ENCODE measurements at places on chromosomes 2 and 18. TPM values are rescaled to one million over a fixed set of nuclear protein-coding genes. Genes with fewer than 3 reads are reported as not detected.

The PUS10 gene
- total RNA-seq: 2.7 TPM

The ZNF804A gene
- not detected for total RNA-seq

The SNTG2 gene
- 3.8 TPM for total RNA-seq

DNA sequence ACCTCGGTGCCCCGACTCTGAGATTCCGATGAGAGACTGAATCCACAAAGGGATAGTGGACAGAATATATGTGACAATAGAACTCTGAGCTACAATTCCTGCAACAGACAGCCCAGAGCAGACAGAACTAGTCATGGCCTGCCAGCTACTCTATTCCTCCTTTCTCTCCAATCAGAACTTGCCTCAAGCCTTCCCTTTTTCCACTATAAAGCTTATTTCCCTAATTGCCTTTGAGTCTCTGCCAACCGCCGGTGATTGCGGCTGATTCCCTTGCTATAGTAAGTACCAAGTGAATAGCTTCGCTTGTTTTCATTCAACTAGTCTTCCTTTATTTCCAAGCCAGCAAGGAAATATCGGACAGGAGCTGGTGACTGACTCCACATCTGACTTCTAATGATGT lies 96.8 kb downstream of the DSC3 start:
- no peak overlapping the region for H3K4me3 ChIP-seq
- no peaks in the 10 kb centered on the region for H3K27me3 ChIP-seq
- no peaks in the 10 kb centered on the region for H3K36me3 ChIP-seq
- no peak overlapping the region for H3K27ac ChIP-seq

- no peaks in the 10 kb centered on the region for H3K27me3 ChIP-seq
- no peak overlapping the region for H3K27ac ChIP-seq
- no peaks in the 10 kb centered on the region for H3K4me1 ChIP-seq
- no peak overlapping the region for H3K4me3 ChIP-seq
- DNase-seq: no peak
- no peaks in the 10 kb centered on the region for H3K36me3 ChIP-seq
Measured at GRCh38 chr2:100520224-100520623, 42.6 kb upstream of the PDCL3 start.

DNA sequence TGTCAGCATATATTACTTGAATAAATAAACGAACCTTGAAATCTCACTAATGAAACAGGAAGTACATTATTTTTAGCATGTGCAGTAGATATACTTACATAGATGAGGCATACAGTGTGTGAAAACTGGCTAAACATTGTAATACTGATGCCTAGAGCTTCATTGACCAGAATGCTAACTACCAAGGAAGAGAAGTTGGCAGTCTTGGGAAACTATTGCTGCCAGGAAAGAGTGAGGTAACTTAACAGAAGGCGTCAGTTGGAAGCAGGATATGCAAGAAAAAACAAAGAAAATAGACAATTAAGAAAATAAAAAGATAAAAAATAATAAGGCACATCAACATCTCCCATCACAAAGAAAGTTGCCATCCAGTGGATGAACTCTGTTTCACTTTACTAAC lies 963.0 kb downstream of the TDRD15 start:
- no peak for DNase-seq
- no peaks in the 10 kb centered on the region for H3K4me1 ChIP-seq
- H3K4me3 ChIP-seq: no peak overlapping the region

DNA sequence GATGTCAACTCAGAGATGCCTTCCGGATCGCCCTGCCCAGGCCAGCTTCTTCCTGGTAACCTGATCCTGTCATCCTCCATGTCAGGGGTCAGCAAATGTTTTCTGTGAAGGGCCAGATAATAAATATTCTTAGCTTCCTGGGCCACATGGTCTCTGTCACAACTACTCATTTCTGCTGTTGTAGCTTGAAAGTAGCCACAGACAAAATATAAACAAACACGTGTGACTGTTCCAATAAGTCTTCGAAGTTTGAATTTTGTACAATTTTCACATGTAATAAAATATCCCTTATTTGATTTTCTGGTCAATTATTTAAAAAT lies 35.8 kb downstream of the ANXA4 start:
- H3K4me3 ChIP-seq: no peak overlapping the region
- H3K27ac ChIP-seq: no peak overlapping the region
- no peaks in the 10 kb centered on the region for H3K27me3 ChIP-seq
- no peaks in the 10 kb centered on the region for H3K36me3 ChIP-seq
- peaks cover 24% of the 10 kb centered on the region for H3K4me1 ChIP-seq
- DNase-seq: no peak

- no peak for DNase-seq
- H3K27me3 ChIP-seq: no peaks in the 10 kb centered on the region
- H3K4me1 ChIP-seq: peaks cover 20% of the 10 kb centered on the region
- no peaks in the 10 kb centered on the region for H3K36me3 ChIP-seq
Measured at GRCh38 chr2:68466361-68466777, 725 bp downstream of the FBXO48 start.

DNA sequence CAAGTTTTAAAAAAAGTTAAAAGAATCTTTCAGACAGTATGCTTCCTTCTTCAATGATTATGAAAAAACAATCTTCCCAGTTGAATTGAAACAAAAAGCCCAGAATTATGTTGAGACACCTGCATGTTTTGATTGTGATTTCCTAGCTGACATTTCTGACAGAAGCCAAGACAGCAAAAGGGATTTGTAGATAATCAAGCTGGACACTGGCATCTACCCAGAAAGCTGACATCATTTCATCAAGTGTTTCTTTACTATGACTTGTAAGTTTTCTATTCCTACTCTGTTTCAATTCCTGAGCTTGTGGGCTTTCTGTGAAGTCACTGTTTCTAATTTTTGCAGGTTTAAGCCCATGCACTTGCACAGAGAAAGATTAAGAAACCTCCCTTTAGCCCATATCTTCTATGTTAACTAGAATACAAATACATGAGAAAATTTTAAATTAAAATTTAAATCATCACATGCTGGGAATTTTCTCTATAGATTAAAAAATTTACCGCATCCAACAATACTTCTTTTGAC lies 82.9 kb upstream of the CCDC85A start:
- H3K27ac ChIP-seq: no peak overlapping the region
- H3K4me3 ChIP-seq: no peak overlapping the region
- H3K36me3 ChIP-seq: no peaks in the 10 kb centered on the region
- H3K27me3 ChIP-seq: no peaks in the 10 kb centered on the region

DNA sequence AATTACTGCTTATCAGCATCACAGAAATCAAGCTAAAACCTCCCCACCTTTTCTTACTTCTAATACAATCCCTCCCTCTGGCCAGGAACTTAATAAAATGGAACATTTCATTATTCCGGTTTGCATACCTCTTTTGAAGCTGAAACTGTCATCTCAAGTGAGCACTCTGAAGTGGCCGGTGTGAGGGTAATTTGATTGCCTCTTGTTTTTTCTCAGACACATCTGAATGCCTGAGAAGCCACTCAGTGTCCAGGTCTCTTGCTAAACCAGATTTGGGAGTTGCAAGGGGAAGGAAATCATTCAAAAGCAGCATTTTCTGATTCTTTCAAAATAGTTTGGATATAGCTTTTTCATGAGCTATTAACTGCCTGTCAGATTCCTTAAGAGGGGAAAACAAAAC lies 190.3 kb downstream of the C1D start:
- H3K27me3 ChIP-seq: no peaks in the 10 kb centered on the region
- H3K36me3 ChIP-seq: no peaks in the 10 kb centered on the region
- DNase-seq: no peak
- H3K27ac ChIP-seq: no peak overlapping the region
- H3K4me3 ChIP-seq: no peak overlapping the region
- no peaks in the 10 kb centered on the region for H3K4me1 ChIP-seq

- DNase-seq: no peak
- H3K27ac ChIP-seq: no peak overlapping the region
- H3K27me3 ChIP-seq: no peaks in the 10 kb centered on the region
- H3K36me3 ChIP-seq: no peaks in the 10 kb centered on the region
- no peak overlapping the region for H3K4me3 ChIP-seq
Measured at GRCh38 chr2:177530561-177530960, 138.0 kb downstream of the AGPS start.

- H3K36me3 ChIP-seq: no peaks in the 10 kb centered on the region
- no peaks in the 10 kb centered on the region for H3K27me3 ChIP-seq
- H3K4me3 ChIP-seq: peak overlapping the region; percentile 56
- DNase-seq: no peak
- peaks cover 85% of the 10 kb centered on the region for H3K4me1 ChIP-seq
Measured at GRCh38 chr2:54560146-54560881, 104.2 kb downstream of the SPTBN1 start.
